ENCODE measurements at places on chromosomes 2 and 18.

GRCh38 chr2:228655331-228655730 is 473.8 kb upstream of the SPHKAP start:
- DNase-seq: no peak

GRCh38 chr18:44680273-44681075 is at the start of gene SETBP1:
Gene SETBP1 (plus strand): TSS chr18:44680888. CDS start chr18:44701347, 20,459 bp downstream.
- peak; percentile 59 for DNase-seq

- no peak for DNase-seq
Measured at GRCh38 chr2:172153156-172153555, 50.5 kb upstream of the DLX2 start.

- no peak for DNase-seq
Measured at GRCh38 chr2:8479298-8479697, 202.6 kb upstream of the ID2 start.

DNA sequence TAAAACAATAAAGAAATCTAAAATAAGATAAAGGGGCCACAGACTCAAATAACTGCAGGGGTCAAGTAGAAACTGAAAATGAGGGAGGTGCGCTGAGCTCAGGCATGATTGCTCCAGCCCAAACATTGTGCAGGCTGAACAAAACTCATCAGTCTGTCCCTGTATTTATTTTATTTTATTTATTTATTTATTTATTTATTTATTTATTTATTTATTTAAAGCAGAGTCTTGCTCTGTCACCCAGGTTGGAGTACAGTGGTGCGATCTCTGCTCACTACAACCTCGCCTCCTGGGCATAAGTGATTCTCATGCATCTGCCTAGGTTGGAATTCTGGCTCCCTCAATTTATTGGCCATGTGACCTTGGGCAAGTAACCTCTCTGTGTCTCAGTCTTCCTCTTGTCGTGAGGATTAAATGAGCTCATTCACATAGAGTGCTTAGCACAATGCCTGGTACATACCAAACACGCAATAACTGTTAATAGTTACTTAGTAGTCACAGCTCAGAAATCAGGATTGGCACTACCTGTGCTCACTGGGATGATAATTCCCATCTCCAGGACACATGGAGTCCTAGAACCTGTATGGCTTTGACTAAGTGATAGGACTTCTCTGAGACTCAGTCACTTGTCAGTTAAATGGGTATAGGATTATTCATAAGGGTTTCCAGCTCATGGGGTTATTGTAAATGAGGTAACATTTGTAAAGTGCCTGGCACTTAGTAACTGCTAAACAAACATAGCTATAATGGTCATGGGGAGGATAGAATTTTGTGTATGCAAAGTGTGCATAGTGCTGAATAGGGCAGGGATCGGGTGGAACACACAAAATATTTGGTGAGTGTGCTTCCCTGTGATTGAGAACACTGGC is 6.0 kb downstream of the SPEG start:
- DNase-seq: no peak

- DNase-seq: no peak
Measured at GRCh38 chr2:110910423-110910822, 178.1 kb downstream of the ACOXL start.

DNA sequence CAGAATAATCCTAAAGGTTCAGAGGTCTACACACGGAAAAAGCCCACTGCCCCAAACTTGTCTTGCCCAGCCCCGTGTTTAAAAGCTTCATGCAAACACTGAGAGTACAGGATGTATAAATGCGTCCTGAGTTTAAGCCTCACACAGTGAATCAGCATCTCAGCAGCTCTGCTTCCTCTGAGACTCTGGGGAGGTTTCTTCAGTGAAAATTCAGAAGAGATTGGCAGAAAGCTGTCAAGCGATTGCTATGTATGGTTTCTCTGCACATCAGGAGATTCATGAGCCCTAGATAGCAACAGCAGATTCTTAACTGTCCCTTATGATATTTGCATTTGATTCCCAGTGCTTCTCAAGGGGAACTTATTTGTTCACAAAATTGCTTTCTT is 27.1 kb downstream of the CRACDL start:
- DNase-seq: no peak

GRCh38 chr2:129293326-129293725 is 686.1 kb upstream of the RAB6C start:
- peak; percentile 84 for DNase-seq

DNA sequence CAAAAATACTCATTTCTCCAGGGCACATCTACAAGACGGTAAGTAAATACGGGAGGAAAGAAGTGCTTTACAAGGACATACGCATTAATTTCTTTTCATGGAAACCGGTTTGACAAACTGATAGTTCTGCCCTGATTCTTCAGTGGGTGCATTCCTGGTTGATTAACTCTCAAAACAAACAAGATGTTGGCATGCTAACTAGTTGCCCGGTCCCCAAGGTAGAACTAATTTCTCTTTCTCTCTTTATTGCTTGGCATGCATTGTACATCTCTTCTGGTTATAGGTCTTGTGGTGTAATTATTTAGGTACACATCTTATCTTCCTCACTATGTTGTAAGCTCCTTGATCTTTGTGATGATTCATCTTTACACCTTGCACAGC is 46.9 kb upstream of the SPATS2L start:
- DNase-seq: no peak

DNA sequence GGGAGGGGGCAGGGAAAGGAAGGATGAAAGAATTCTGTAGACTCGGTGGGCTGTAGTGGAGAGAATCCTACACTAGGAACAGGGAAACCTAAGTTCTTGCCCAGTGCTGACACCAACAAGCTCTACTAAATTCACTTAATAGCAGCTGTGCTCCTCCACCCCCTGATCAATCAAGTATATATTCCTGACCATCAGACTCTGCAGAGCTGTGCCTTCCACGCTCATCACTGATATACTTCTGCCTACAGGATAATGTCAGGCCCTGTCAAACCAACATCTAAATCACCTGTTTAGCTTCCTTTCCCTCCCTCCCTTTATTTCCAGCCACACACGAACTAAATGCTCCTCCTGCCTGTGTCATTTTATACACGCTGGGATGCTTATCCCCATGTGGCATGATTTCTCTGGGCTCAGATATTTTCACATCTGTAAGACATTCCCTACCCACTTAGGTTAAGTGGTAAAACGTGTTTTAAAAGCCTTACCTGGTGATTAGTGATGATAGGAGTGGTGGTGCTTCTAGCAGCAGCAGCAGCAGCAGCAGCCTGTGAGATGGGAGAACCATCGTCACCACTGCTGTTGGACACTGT is 301.9 kb downstream of the LRRTM1 start:
- no peak for DNase-seq

- DNase-seq: no peak
Measured at GRCh38 chr2:197255543-197255942, 55.0 kb downstream of the ANKRD44 start.

DNA sequence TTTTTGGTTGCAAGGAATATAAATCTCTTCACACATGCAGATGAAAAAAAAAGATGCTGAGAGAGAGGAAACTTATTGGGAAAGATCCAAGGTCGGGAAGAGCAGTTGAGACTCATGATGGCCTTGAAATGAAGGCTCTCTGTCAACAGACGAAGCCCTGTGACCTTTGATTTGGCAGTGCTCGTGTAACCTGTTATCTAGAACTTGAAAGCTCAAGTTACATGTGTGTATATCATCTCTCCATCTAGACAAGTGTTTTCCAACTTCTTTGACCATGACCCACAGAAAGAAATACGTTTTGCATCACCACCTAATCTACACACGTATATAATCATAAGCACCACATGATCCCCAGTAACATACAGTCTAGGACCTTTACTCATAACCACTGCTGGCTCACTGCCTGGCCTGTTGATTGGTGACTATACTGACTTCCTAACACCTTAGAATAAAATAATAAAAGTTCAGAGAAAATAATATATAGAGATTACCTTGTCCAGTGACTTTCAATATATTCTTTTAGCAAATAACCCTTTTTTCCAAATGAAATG is 319.0 kb upstream of the PKDCC start:
- DNase-seq: no peak

DNA sequence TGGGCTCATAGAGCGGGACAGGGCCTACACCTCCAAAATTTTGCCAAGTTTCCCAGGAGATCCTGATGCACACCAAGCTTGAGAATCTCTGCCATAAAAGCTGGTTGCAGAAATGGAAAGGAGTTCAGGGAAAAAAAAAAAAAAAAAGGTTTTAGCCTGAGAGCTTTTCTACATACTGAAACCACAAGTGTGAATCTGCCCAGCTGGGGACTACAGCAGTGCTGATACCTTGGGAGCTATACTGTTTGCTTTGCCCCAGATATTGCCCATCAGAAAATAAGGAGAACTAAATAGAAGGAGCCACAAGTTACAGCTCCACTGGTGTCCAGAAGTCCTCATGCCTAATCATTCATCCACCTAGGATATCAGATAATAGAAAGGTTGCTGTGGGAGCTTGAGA is 38.4 kb upstream of the NCKAP5 start:
- DNase-seq: no peak

- DNase-seq: no peak
Measured at GRCh38 chr2:196944570-196944969, 18.1 kb upstream of the PGAP1 start.

DNA sequence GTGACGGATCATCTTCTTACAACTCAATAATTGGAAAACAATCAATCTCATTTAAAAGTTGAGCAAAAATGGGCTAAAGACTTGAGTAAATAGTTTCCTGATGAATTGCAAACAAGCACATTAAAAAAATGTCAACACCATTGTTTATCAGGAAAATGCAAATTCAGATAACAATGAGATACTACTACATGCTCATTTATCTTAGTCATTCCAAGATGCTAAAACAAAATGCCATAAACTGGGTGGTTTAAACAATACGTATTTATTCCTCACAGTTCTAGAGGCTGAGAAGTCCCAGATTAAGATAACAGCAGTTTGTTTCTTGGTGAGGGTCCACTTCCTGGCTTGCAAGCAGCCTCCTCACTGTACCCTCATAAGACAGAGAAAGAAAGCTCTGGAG is 359.6 kb downstream of the NR4A2 start:
- DNase-seq: no peak

DNA sequence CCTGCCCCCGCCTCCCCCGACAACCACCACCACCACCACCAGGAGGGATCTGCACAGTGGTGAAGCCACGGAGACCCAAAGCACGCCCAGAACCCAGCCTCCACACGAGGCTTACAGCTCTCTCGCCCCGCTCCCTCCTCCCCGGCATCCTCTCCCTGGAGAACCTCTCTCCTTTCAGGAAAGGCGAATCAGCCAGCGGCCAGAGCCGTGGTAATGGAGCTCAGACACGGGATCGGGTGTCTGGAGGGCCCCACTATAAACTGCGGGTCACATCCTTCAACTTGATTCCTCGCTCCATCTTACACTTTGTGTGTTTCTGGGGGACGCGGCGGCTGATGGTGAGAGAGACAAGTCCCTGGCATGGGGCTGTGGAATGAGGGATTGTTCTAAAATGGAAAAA is 271.5 kb upstream of the SIX2 start:
- DNase-seq: no peak

DNA sequence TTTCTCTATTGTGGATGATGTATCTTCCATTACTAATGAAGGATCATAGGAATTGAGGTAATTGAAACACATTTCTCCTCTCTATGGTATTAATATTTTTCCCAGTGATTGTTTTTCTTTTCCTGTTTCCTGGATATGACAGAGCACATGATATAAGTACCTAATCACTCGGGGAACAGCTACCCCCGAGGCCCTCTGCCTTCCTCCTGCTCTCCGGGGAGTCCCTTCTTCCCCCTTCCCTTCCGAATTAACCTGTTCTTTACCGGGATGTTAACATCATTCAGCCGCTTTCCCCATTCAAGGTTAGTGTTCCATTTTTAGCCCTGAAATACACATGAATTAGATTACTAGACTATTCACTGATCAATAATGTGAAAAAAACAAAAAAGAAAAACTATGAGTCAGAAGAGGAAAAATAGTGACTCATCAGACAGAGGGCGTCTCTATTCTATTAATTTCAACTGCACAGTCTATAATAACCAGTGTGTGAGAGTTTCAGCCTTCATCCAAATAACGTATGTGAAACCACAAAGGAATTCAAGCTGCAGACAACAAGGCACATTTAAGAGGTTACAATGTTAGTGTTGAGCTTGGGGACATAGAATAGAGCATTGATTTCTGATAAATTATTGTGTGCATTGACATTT is 450.8 kb downstream of the DLGAP1 start:
- DNase-seq: no peak

DNA sequence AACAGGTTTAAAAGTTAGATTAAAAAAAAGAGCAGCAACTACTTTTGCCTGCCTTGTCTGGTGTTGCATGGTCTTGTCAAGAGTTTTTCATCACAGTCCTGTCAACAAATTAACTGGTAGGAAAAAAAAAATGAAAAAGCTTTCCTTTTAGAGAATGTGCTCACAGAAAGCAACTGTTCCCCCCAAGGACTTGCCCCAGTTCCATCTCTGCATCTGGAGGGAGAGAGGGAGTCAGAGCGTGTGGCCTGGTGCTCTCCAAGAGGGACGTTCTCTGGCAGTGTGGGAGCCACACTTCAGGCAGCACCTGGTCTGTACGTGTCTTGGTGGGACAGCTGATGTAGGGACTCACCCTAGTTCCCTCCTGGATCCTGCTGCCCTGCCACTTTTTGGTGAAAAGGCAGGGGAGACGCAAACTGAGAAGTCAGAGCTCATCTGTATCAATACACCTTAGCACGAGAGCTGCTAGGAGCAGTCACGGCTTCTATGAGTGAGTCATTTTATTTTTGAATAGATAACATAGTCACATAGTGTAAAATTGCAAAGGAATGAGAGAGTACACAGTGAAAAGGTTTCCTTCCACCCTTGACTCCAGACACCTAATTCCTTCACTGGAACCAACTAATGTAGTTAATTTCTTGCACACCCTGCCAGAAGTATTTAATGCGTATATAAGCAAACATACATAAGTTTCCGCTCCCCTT is 172.5 kb upstream of the MGAT5 start:
- no peak for DNase-seq

DNA sequence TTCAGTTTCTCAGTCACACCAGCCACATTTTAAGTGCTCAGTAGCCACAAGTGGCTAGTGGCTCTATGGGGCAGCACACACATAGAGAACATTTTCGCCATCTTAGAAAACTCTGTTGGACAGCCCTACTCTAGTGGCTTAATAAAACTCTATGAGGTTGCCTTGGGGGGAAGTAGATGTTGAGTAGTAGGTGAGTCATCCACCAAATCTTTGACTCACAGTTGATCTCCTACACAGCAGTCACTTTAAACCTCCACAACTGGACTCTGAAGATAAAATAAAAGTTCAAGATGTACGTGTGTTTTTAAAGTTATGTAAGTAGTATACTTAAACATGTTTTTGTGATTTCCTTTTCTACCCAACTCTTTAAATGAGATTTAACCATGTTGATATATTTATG is 379.0 kb downstream of the SETBP1 start:
- no peak for DNase-seq

DNA sequence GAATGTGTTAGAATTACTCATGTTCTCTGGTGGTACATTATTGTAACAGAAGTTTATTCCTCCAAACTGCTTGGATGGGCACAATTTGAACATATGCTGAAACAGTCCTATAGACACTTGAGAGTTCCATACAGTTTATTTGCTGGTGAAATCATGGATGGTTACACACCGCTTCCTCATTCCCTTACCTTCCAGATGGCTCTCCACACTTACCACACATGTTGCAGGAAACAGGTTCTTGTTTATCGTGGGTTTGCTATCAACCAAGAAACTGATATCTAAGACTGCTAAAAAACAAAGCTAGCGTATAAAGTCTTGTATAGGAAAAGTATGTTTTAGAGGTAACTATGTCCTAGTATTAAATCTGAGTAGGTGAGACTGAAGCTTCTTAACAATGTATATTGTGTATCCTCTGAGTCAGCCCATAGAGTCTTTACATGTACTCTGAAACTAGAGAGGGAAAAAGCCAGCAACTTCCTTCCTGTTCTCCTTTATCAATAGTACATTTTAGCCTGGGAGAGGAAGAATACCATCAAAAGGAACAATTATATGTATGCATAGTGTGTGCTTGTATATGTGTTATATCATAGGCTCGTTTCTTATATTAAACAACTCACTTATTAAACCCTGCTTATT is 313.1 kb downstream of the PLCL1 start:
- DNase-seq: no peak

All from NCI-H1694 (cell line).